ENCODE measurements at places on chromosomes 4 and X.

- no peak for DNase-seq
These were observed 31.6 kb downstream of the UBE2K start for GRCh38 chr4:39729557-39729956.

DNA sequence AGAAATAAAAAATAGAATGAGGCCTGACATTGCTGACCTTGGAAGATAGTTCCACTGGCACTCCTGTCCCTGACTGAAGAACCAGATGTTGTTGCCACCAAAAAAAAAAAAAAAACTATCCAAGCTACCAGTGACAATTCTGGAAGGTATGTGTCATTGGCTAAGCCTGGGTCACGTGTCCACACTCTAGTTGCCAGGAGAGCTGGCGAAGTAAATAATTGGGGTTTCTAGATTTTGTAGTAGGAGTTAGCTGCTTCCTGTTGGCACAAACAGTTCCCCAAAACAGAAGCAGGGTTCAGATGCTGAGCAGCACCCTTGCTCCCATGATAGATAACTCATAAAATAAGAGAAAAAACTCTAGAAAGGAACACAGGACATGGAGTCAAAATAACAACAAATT, 20.5 kb downstream of the MND1 start:
- no peak for DNase-seq

DNA sequence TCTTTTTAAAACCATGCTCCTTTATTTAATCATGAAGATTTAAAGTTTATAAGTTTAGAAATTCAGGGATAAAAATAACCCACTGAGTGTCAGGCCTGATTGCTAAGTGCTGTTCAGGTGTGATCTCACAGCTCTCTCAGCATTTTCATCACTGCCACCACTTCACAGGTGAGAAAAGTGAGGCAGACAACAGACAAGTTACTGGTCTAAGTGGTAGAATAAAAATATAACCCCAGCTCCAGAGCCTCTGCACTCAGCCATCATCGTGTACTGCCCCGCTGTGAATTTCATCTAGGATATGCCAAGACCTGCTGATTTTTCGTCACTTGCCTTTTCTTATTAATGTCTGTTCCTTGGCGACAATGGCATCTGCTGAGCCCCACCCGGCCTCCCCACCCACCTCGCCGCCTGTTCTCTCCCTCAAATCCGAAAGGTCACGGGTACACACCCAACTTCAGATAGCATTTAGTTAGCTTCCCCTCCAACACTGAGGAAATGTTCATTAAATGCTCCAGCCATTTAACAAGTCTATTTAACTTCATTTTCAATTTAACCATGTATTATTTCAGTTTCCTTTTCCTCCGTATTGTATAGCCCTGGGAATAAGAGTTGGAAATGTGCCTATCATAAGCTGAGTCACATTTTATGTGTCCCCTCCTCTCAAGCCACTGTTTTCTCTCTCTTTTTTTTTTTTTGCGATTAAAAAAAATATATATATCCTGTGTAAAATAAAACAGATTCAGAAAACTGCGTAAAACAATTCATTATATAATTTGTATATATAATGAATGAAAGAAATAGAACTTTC, 236.5 kb downstream of the CBR4 start:
- DNase-seq, result no peak

DNA sequence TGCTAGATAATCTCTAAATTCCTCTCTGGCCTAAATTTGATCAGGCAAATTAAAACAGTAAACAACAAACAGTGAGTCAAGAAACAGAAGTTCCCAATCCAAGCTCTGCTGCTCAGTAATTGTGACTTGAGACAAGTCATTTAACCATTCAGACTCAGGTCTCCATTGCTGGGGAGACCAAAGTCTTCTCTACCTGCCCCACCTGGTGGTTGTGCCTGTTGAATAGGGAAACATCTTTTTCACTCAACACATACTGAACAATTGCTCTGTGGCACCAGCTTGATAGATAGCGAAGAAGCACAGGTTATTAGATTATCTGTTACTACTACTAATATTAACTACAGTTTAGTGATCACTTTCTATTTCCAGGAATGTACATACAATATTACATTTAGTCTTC, 112.1 kb upstream of the EOLA2 start:
- DNase-seq, result no peak

GRCh38 chrX:20352504-20352903, 85.8 kb upstream of the RPS6KA3 start:
- no peak for DNase-seq

GRCh38 chr4:171067422-171067821, 745.8 kb upstream of the GALNTL6 start:
- DNase-seq, result no peak

- no peak for DNase-seq
These were observed 22.6 kb downstream of the ADAMTS3 start for GRCh38 chr4:72546456-72546855.

- no peak for DNase-seq
These were observed 51.1 kb upstream of the PPP2R3B start for GRCh38 chrX:437661-438390.

GRCh38 chr4:117987464-117987863, 46.8 kb upstream of the NDST3 start:
- no peak for DNase-seq

- DNase-seq, result no peak
These were observed 54.8 kb downstream of the CASP6 start for GRCh38 chr4:109648266-109648996.

GRCh38 chrX:110012818-110013485, 10.0 kb downstream of the TMEM164 start:
- DNase-seq, result no peak

DNA sequence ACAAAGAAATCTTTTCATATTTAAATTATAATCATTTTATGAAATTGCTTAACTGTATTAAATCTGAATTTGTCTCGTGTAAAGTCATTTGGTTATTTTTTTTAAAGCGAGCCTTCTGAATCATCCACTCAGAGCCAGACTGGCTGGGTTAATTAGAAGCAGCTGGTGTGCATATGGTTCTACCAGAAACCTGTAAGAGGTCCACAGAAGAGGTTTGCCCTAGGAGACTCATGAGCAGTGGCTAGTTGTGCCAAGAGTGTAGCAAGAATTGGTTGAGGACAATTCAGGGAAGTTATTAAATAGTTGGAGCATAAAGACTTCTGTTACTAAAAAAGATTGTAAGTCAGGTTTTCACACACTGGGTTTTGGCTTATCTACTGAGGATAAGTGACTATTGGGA, 267.4 kb downstream of the IL1RAPL2 start:
- no peak for DNase-seq

DNA sequence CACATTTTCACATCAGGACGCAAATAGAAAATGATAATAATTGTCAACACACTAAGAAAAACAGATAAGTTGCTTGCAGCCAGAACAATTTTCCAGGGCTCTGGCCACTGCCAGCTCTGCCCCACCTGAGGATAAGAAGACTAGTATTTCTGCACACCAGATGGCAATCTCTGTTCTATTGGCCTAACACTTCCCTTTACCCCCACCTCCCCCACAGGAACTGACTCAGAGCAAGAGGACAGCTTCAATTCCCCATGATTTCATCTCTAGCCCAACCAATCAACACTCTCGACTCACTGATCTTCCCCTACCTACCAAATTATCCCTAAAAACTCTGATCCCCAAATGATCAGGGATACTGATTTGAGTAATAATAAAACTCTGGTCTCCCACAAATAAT, 164.0 kb downstream of the SMARCA1 start:
- no peak for DNase-seq

DNA sequence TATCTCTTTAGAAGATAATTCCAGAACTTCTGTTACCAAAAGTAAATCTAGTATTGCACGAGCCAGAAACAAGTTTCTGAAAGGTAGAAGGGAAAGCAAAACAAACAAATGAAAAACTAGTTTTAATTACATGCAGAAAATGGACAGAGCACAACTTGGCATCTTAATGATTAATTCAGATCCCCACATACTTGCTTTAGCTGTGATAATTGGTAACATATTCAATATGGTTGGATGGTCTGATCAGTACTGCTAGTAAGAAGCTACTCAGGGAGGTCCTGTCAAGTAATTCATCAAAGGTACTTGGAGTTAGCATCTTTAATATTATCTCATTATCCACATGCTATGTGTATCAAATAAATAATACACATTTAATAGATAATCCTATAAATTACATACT, 204.3 kb downstream of the TRAM1L1 start:
- DNase-seq, result no peak

DNA sequence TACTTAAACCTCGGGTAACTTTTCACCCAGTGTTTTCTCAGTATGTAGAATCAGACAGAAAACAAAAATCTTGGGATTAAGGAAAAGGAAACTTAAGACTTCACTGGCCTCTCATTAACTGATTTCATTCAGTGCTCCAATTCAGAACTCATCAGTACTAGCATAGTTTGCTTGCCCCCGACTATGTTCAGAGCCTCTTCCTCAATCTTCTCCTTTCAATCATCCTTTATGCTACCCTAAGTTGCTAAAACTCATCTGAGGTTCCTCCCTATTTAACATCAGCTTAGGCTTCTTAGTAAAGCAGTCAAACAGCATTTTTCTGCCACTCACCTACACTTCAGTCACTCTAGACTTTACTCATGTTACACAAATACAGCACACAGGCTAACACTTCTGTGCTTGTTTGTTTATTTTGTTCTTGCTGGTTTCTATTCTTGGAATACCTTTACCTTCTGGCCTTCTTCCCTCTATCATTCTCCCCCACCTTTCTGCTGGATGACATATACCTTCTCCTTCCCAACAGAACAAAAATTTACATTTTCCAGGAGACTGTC, 163.0 kb upstream of the TLL1 start:
- no peak for DNase-seq

Measured in cerebellar cortex (tissue), 1 donor.